EH (cell line): ENCODE measurements at places on chromosomes 16 and 17.

GRCh38 chr16:13957197-13958078, 37.5 kb downstream of the ERCC4 start:
- DNase-seq: peak; percentile 97

DNA sequence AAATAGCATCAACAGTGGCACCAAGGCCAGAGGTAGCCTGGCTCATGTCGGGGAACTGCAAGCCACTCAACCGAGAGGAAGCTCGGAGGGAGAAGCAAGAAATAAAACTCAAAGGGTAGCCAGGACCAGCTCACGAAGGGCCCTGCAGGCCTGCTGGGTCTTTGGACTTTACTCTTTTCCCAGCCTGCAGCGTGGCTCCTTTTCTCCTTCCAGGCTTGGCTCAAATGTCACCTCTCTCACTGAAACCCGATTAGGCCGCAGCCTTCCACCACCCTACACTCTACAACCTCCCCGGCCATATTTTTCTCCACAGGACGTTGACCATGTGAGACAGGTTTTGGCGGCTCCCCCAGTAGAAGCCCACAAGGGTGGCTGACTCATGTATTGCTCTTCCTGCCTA, 38.1 kb downstream of the CALB2 start:
- no peak for DNase-seq

DNA sequence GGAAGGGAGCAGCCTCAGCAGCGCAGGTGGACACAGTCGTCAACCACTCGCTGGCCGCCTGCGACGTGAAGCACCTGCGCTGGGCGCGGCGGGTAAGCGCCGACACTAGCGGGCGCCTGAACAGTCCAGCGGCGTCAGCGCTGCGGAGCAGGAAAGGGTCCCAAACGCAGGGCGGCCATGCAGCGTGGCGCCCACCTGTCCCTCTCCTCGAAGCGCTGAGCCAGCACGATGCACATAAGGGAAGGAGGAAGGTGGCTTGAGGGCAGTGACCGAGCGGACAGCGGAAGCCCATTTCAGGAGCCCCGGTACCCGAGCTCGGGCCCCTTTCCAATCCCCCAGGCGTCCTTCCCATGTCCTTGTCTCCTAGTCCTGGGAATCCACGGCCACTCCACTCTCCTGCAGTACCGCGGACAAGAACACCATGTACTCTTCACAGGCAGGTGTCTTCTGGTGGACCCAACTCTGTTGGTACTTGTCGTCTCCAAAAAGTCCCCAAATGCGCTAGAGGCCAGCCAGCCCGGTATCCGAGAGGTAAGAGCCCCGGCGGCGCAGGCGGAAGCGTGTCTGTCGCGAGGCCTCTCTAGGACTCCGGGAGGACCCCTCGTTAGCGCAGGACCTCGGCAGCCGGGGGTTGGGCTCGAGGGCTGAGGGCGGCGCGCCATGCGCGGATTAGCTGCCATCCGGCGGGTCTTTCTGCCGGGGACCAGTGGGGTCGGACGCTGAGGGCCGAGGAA, 14.4 kb downstream of the ZNF232 start:
- DNase-seq: no peak

DNA sequence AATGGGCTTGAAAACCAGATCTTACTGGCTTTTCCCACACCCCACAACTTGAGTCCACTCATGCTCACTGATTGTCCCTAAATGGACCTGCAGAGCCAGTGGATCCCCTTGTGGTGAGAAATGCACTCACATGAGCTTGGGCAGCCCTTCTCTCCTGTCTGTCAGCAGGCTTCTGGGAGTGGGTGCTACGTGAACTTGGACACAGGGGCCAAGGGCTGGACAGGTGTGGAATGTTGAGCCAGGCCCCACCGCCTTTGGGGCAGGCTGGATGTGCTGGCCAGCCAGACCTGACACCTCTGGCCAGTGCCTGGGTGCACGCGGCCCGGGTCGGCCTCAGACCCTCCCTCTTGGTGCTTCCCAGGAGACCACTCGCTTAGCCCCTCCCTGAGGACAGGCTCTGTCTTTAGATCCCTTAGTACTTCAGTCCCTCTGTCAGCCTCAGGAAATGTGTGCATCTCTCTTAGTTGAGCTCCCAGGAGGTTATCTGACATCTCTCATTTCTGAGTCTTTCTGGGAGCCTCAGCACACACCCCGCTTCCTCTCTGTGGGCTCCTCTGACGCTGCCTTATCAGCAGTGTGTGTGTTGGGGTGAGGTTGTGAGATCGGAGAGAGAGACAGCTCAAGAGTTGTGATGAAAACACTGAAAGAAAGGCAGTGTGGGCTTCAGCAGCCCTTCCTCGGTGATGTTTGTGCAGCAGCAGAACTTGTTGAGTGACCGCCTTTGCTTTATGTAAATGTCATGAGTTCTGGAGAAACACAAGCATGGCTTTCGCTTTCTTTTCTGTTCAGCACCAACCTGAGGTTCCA, 117.0 kb downstream of the RAB11FIP4 start:
- DNase-seq: no peak

DNA sequence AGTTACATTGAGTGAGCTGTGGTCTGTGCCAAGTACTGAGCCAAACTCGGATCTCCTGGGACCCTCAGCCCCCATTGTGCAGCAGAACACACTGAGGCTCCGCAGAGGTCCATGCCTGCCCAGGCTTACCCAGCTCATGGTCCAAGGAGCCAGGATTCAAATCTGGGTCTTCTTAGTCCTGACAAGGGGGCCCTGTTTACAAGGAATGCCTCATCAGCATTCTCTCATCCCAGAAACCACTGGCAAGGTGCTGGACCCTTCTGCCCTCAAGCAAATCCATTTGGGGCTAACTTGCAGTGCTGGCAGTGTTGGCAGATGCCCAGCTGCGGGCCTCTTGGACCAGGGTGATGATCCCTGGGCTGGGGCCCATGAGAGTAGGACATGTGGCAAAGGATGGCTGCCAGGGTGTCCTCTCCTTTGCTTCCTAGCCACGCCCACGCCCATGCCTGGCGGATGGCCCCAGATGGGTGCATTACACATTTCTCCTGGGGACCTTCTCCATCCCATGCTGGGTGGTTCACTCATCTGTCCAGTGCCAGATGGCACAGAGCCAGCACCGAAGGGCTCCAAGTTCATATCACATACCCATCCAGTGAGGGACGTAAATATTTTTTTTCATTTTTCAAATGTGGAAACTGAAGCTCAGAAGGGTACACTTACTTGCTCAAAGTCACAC, 117.7 kb downstream of the CMIP start:
- peak; percentile 15 for DNase-seq

GRCh38 chr16:3954411-3954921, 74.0 kb upstream of the CREBBP start:
- DNase-seq: peak; percentile 28

DNA sequence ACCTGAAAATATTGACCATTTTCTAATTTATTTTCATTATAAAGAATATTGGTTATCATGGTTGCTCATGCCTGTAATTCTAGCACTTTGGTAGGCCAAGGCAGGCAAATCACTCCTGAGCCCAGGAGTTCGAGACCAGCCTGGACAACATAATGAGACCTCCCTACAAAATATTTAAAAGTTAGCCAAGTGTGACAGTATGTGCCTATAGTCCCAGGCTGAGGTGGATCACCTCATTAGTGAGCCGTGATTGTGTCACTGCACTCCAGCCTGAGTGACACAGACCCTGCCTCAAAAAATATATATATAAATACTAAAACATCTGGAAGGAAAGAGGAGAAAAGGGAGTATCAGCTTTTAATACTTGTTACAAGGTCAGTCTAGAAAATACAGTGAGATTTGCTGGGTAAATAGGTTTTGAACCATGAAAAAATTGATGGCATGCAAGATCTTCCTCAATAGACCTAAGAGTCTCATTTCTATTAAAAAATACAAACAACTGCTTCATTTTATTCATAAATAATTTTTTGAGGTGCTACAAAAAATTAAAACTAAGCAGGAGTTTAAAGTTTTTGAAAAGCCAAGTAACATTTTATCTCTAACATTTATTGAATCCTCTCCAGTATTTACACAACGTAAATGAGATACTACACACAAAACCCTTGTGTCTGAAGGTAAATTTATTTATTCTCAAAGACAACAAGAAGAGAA, 47.7 kb downstream of the TUBD1 start:
- peak; percentile 74 for DNase-seq

- peak; percentile 39 for DNase-seq
Observed at GRCh38 chr16:80615735-80616134, 74.9 kb downstream of the DYNLRB2 start.

DNA sequence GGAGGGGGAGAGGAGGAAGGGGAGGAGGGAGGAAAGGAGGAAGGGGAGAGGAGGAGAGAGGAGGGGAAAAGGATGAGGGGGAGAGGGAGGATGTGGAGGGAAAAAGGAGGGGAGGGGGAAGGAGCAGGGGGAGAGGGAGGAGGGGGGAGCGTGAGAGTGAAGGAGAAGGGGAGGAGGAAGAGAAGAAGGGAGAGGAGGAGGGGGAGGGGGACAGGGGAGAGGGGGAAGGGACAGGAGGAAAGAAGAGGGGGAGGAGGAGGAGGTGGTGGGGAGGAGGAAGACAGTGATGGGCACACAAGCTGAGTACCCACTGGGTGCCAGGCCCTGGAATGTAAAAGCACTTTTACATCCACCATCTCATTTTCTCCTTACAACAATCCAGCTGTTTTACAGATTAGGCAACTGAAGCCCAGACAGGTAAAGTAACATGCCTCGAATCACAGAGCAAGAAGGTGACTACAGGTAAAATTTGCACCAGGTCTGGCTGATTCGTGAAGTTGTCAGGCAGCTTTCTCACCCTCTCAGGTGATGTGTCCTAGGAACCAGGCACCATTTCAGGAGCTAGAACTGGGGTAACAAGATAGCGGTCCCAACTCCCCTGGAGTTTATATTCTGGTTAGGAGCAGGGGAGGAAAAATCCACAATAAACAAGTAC, 10.0 kb upstream of the LITAF start:
- DNase-seq: no peak

GRCh38 chr17:55420067-55420775, 1.4 kb downstream of the MMD start:
- DNase-seq: no peak

DNA sequence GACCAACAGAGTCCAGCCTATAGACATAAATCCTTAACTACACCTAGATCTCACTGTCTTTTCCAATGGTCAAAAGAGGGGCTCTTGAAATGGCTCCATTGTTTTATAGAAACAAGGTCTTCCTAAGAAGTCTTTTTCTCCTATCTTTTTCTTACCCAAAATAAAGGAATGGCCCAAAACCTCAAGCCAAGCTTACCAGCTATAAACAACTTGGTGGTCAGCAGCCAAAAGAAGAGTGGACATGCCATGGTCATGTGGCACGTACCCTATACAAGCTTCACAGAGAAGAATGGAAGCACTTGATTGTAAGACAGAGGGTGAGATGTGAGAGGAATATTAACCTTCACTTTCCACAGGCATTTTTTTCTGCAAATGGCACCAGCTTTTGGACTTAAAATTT, 82.1 kb upstream of the GNAO1 start:
- no peak for DNase-seq

DNA sequence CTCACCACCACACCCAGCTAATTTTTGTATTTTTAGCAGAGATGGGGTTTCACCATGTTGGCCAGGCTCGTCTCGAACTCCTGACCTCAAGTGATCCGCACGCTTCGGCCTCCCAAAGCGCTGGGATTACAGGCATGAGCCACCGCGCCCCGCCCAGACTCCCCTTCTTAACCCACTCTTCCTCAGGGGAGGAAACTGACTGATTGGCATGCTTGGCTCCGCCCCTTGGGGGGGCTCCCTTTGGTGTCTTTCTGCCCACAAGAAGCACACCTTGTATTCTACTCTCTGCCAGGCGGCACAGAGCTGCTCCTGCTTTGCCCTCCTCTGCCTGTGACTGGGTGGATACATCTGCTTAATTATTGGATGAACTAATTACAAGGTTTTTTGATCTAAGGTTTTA, 4.7 kb upstream of the ASGR2 start:
- no peak for DNase-seq

DNA sequence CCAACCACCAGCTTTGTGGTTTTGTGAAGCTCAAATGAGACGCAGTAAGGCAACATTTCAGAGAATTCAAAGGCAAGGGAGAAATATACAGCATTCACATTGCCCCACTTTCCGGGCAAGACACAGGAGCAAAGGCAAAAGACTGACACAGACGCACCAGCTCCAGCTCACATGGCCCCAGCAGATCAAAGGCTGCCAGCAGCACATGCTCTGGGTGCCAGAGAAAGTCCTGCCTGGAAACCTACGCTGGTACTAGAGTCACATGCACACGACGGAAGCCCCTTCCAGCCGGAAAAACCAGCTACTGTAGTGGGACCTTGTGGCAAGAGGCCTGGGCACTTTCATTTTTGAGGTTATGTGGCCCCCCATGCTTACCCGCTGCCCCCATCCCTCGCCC, 50.1 kb downstream of the GTF3C1 start:
- no peak for DNase-seq
